ENCODE measurements at places on chromosomes 16 and 17. TPM values are rescaled to one million over a fixed set of nuclear protein-coding genes. Genes with fewer than 3 reads are reported as not detected.

- no peaks in the 10 kb centered on the region for H3K36me3 ChIP-seq
- H3K27me3 ChIP-seq = peaks cover 9% of the 10 kb centered on the region
Observed at GRCh38 chr17:80453998-80454556, 22.3 kb downstream of the NPTX1 start.

EIF5A gene
- 1,066 TPM for total RNA-seq

- H3K4me3 ChIP-seq = no peak overlapping the region
- H3K27me3 ChIP-seq = peaks cover 9% of the 10 kb centered on the region
- no peak overlapping the region for H3K27ac ChIP-seq
- no peak for DNase-seq
- no peaks in the 10 kb centered on the region for H3K36me3 ChIP-seq
Observed at GRCh38 chr16:1979271-1980029, 1.8 kb downstream of the NOXO1 start.

GRCh38 chr17:40378966-40379365 is 14.4 kb upstream of the GJD3 start:
- H3K27me3 ChIP-seq = no peaks in the 10 kb centered on the region
- peaks cover 8% of the 10 kb centered on the region for H3K36me3 ChIP-seq
- no peak overlapping the region for H3K27ac ChIP-seq
- no peak overlapping the region for H3K4me3 ChIP-seq
- no peaks in the 10 kb centered on the region for H3K4me1 ChIP-seq

DNA sequence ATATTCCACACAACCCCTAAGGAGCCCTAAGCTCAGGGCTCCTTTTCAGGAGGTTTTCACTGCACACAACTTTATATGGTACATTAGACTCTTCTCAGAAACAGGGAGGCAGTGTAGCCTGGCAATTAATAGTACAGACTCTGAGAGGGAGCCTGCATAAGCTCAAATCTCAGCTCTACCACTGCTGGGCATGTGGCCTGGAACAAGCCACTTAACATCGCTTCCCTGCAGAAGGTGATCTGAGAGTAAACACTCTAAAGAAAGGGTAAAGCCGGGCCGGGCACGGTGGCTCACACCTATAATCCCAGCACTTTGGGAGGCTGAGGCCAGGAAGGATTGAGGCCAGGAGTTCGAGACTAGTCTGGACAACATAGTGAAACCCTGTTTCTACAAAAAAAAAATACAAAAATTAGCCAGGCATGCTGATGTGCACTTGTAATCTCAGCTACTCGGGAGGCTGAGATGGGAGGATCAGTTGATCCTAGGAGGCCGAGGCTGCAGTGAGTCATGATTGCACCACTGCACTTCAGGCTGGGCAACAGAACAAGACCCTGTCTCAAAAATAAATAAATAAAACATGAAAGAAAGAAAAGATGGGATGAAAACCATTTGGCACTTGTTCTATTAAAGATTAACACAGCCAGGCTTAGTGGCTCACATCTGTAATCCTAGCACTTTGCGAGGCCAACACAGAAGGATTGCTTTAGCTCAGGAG is 70.7 kb upstream of the DNAJA2 start:
- H3K4me3 ChIP-seq = no peak overlapping the region
- peaks cover 15% of the 10 kb centered on the region for H3K27me3 ChIP-seq
- no peak overlapping the region for H3K27ac ChIP-seq

TMC6 gene
- total RNA-seq = not detected

MYH3 gene
- total RNA-seq = 0.52 TPM

- no peaks in the 10 kb centered on the region for H3K36me3 ChIP-seq
- peak; percentile 18 for DNase-seq
- peaks cover 29% of the 10 kb centered on the region for H3K4me1 ChIP-seq
- peak overlapping the region; percentile 99 for H3K27ac ChIP-seq
- no peaks in the 10 kb centered on the region for H3K27me3 ChIP-seq
- H3K4me3 ChIP-seq = peak overlapping the region; percentile 91
Observed at GRCh38 chr17:60392845-60393702, 1.1 kb upstream of the USP32 start.

DNA sequence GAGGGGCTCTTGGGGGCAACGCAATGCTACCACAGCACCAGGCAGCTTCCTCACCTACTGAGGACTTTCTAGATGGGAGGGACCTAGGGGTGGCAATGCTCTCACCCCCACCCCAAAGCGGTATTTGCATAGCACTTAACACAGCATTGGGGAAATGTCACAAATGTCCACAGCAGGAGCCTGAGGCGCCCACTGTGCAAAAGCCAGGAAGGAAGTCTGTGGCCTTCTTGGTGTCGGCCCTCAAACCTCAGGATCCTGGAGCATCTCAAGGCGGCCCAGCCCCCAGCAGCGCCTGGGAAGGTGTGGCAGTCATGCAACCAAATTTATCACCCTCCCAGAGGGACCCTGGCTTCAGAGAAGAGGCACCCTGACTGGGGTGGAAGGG is 45.3 kb downstream of the WNT3 start:
- H3K27me3 ChIP-seq = no peaks in the 10 kb centered on the region
- no peak for DNase-seq
- H3K27ac ChIP-seq = no peak overlapping the region
- H3K4me3 ChIP-seq = no peak overlapping the region
- peaks cover 25% of the 10 kb centered on the region for H3K4me1 ChIP-seq
- H3K36me3 ChIP-seq = no peaks in the 10 kb centered on the region

DNA sequence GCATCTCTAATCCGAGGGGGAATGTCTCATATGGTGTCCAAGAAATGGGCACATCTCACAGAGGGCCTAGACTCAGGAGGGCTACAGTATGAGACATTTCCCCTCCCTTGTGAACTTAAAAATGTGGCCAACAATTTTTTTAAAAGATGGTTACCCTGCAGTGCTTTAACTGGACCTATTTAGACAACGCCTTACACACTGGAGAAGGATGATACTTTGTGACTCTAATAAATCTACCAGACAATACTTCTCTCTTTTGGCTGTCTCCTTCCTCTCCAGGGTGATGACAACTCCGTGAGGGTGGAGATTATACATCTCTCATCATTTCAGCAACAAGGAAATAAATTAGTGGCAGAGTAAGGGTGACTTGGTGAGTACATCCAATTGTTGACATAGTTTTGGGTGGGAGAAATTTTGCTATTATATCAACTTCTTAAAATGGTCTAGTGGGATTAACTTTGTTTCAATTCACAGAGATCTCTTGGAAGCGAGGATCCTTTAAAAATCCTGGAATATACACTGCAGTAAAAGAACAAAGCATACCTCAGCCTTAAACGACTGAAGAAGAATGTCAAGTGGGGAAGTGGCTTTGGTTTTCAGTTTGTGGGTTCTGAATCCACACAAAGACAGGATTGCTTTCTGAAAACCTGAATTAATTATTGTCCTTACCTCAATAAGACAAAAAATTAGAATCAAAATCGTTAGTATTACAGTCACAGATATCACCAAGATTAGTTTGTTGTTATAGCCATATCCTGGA is 89.8 kb downstream of the KPNA2 start:
- no peak overlapping the region for H3K27ac ChIP-seq
- H3K27me3 ChIP-seq = no peaks in the 10 kb centered on the region
- no peaks in the 10 kb centered on the region for H3K4me1 ChIP-seq
- peaks cover 28% of the 10 kb centered on the region for H3K36me3 ChIP-seq
- DNase-seq = no peak

TEKT1 gene
- not detected for total RNA-seq

DNA sequence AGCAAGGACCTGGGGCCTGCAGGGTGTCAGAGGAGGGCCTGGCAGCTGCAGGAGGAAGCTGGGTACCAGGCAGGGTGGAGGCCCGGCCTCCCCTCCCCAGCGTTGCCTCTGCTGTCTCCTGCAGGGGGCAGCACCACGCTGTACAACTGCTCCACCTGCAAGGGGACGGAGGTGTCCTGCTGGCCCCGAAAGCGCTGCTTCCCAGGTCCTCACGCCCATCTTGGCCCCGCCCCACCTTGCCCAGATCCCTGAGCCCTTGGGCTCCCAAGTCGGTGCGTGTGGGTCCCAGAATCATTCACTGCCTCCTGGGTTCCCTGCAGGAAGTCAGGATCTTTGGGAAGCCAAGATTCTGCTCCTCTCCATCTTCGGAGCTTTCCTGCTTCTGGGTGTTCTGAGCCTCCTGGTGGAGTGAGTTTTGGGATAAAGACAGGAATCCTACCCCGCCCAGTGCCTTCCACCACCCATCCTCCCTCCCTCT is 1.2 kb downstream of the TMEM95 start:
- H3K27ac ChIP-seq = no peak overlapping the region
- peak; percentile 32 for DNase-seq
- no peaks in the 10 kb centered on the region for H3K36me3 ChIP-seq
- H3K4me3 ChIP-seq = no peak overlapping the region
- 0 out of 2 replicates have a peak, but pooled peaks cover 2% of the 10 kb centered on the region for H3K27me3 ChIP-seq

GRCh38 chr17:6430769-6431168 is 4.2 kb downstream of the AIPL1 start:
- H3K27ac ChIP-seq = no peak overlapping the region
- H3K27me3 ChIP-seq = peaks cover 3% of the 10 kb centered on the region
- DNase-seq = no peak
- peaks cover 13% of the 10 kb centered on the region for H3K36me3 ChIP-seq
- H3K4me1 ChIP-seq = peaks cover 7% of the 10 kb centered on the region

DNA sequence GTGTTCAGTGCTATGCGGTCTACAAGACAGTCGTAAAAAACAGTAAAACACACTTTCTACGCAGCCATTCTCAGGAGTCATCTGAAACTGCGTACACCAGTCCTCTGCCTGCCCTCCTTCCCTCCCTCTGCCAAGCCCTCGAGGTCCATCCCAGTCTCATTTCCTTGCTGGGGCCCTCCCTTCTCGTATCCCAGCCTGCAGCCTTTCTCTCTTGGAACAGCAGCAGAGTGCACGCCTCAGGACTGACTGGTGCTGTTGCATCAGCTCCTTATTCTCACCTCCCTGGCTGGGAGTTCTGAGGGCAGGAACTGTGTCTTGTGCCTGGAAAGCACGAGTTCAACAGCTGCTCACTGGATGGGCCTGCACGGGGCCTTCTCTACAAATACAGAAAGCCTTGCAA is 12.5 kb downstream of the FAHD1 start:
- H3K4me3 ChIP-seq = peak overlapping the region; percentile 55
- peaks cover 13% of the 10 kb centered on the region for H3K4me1 ChIP-seq
- peak; percentile 63 for DNase-seq
- H3K27ac ChIP-seq = peak overlapping the region; percentile 51
- H3K27me3 ChIP-seq = peaks cover 1% of the 10 kb centered on the region
- no peaks in the 10 kb centered on the region for H3K36me3 ChIP-seq

- peak overlapping the region; percentile 62 for H3K4me3 ChIP-seq
- no peaks in the 10 kb centered on the region for H3K27me3 ChIP-seq
- H3K36me3 ChIP-seq = peaks cover 5% of the 10 kb centered on the region
- H3K4me1 ChIP-seq = peaks cover 13% of the 10 kb centered on the region
- DNase-seq = peak; percentile 30
- peak overlapping the region; percentile 39 for H3K27ac ChIP-seq
Observed at GRCh38 chr17:30292286-30292858, 628 bp upstream of the BLMH start.

ZNF768 gene
- total RNA-seq = 20.8 TPM

GRCh38 chr16:64397042-64397441 is 724.8 kb downstream of the CDH11 start:
- peak overlapping the region; percentile 69 for H3K27ac ChIP-seq
- H3K4me1 ChIP-seq = peaks cover 49% of the 10 kb centered on the region
- no peak for DNase-seq

GRCh38 chr16:3646348-3646920 is 8.1 kb upstream of the DNASE1 start:
- no peak overlapping the region for H3K27ac ChIP-seq
- H3K36me3 ChIP-seq = 0 out of 2 replicates have a peak, but pooled peaks cover 2% of the 10 kb centered on the region
- H3K4me3 ChIP-seq = no peak overlapping the region
- DNase-seq = no peak
- H3K27me3 ChIP-seq = no peaks in the 10 kb centered on the region
- H3K4me1 ChIP-seq = peaks cover 14% of the 10 kb centered on the region

GRCh38 chr17:1558401-1558800 is 4.2 kb downstream of the PITPNA start:
- DNase-seq = no peak
- H3K27me3 ChIP-seq = no peaks in the 10 kb centered on the region
- peaks cover 17% of the 10 kb centered on the region for H3K36me3 ChIP-seq
- no peak overlapping the region for H3K27ac ChIP-seq
- peaks cover 34% of the 10 kb centered on the region for H3K4me1 ChIP-seq

CCL23 gene
- not detected for total RNA-seq

GRCh38 chr16:23155445-23156049 is 6.3 kb upstream of the USP31 start:
- no peaks in the 10 kb centered on the region for H3K36me3 ChIP-seq
- H3K27ac ChIP-seq = no peak overlapping the region
- DNase-seq = no peak
- peaks cover 14% of the 10 kb centered on the region for H3K27me3 ChIP-seq
